ENCODE measurements at places on chromosomes 7 and 10. TPM values are rescaled to one million over a fixed set of nuclear protein-coding genes. Genes with fewer than 3 reads are reported as not detected.

DNA sequence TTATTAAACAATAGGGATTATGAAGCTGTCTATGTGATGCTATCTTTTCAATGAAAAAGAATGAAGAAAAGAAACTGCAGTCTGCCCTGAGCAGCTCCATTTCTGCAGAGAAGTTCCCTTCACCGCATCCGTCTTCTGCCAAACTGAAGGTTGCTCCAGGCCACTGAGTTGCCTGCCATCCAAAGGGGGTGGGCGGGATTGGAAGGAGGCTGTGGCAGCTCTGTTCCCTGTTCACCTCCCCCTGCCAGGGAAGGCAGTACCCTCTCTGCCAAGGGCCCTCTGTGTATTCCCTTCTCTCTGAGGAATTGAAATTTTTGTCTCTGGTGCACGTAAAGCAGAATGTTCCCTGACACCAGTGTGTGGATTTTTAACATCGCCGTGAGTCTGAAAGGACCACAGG is 243.1 kb upstream of the GHITM start:
- no peak for DNase-seq
- H3K36me3 ChIP-seq, result no peaks in the 10 kb centered on the region
- no peaks in the 10 kb centered on the region for H3K4me1 ChIP-seq
- no peak overlapping the region for H3K27ac ChIP-seq

- no peak overlapping the region for H3K4me3 ChIP-seq
- no peak overlapping the region for H3K27ac ChIP-seq
- H3K36me3 ChIP-seq, result no peaks in the 10 kb centered on the region
- no peaks in the 10 kb centered on the region for H3K4me1 ChIP-seq
Measured at GRCh38 chr7:143392875-143393266, 11.7 kb downstream of the ZYX start.

- H3K27me3 ChIP-seq, result no peaks in the 10 kb centered on the region
- no peaks in the 10 kb centered on the region for H3K36me3 ChIP-seq
- H3K4me1 ChIP-seq, result peaks cover 22% of the 10 kb centered on the region
- no peak overlapping the region for H3K4me3 ChIP-seq
- DNase-seq, result no peak
Measured at GRCh38 chr7:116966601-116967000, 13.3 kb downstream of the ST7 start.

- DNase-seq, result peak; percentile 79
- H3K36me3 ChIP-seq, result no peaks in the 10 kb centered on the region
- peaks cover 8% of the 10 kb centered on the region for H3K4me1 ChIP-seq
- H3K4me3 ChIP-seq, result peak within 1 kb of the TSS; percentile 43
- H3K27ac ChIP-seq, result no peak within 1 kb of the TSS
Measured at GRCh38 chr10:92689663-92690210, at the start of gene HHEX. HHEX (plus strand) TSS chr10:92689955; CDS start chr10:92689987, 32 bp downstream.

DNA sequence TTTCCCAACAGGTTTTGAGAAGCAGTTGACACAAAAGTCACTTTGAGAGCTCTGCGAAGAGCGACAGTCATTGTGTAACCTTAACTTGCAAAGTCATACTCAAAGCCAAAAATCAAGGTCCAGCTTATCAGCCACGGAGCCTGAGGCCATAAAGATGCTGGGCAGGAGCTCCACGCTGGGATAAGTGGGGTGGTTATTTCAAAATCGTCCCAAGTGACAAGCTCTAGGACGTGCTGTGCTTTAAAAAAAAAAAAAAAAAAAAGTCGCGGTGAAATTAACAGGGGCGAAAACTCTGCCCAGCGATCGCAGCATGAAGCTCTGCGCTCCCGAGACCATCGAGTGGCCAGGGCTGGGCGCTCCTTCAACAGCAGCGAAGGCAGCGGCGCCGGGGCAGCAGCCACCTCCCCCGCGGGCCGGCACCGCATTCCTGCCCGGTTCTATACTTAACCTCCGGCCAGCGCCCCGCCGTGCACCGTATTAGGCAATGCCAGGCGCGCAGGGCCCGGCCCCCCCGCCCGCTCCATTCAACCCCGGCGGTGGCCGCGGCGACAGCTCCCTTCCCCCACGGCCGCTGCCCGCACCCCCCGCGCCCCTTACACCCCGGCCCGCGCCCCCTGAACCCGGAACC is 657 bp downstream of the HACD1 start:
- H3K27me3 ChIP-seq, result peaks cover 19% of the 10 kb centered on the region
- H3K4me1 ChIP-seq, result peaks cover 3% of the 10 kb centered on the region
- H3K4me3 ChIP-seq, result peak overlapping the region; percentile 91
- DNase-seq, result peak; percentile 91
- no peaks in the 10 kb centered on the region for H3K36me3 ChIP-seq
- no peak overlapping the region for H3K27ac ChIP-seq

DNA sequence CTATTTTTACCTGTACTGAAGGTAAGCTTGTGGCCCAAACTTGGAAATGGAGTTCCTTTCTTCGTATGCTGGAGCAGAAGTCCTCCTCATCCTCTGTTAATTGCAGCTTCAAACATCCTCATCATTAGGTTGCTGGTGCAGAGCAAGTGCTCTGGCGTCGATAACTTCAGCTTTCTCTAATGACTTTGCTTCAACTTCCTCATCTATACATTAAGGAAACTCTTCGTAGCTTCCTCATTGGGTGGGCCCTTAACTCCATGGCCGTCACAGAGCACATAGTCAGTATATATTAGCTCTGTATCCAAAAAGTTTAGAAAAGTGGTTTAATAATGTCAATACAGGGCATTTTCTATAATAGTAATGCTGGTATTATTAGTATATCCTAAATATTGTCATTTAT is 447.7 kb downstream of the SUGCT start:
- no peak overlapping the region for H3K4me3 ChIP-seq
- no peaks in the 10 kb centered on the region for H3K36me3 ChIP-seq
- H3K4me1 ChIP-seq, result no peaks in the 10 kb centered on the region
- no peak overlapping the region for H3K27ac ChIP-seq
- H3K27me3 ChIP-seq, result no peaks in the 10 kb centered on the region

GRCh38 chr10:70132098-70133029 is at the start of gene AIFM2:
AIFM2 (minus strand) TSS chr10:70132825; CDS start chr10:70124084, 8,741 bp downstream.
- DNase-seq, result peak; percentile 85
- peak within 1 kb of the TSS; percentile 52 for H3K4me3 ChIP-seq
- no peaks in the 10 kb centered on the region for H3K4me1 ChIP-seq
- peaks cover 56% of the 10 kb centered on the region for H3K27me3 ChIP-seq

DNA sequence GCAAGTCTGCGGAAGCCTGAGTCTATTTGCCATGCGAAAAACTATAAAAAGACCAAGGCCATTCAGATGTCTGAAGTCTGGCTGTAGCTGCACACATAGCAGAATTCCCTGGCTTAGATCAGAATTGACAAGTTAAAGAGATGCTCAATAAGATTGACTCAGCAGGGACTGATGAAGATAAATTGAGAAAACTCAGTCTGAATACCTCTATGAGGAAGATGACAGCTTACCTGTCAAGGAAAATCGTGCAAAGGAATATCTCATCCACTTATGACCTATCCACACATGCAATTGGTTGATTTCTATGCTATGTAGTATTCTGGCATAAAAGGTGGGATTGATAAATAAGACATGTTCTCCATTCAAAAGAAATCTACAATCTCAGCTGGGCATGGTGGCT is 288.6 kb downstream of the BAMBI start:
- no peaks in the 10 kb centered on the region for H3K4me1 ChIP-seq
- H3K27ac ChIP-seq, result no peak overlapping the region
- no peaks in the 10 kb centered on the region for H3K36me3 ChIP-seq
- no peak for DNase-seq
- no peaks in the 10 kb centered on the region for H3K27me3 ChIP-seq

DNA sequence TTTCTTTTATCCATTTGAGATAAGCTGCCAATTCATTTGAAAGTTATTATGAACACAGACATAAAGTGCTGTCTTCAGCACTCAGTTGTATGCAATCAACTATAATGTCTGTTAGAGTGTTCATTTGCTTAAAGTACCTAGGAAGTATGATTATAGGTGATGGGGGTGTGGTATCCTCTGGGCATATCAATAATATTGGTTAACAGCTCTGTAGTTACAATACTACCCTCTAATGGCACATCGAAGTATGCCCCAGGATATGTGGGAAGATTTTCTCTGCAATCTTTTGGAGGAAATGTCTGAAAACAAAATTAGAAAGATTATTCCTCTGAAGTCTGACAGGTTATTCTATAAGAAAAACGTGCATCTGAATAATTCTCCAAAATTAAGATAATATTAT is 429.7 kb downstream of the ARL4A start:
- H3K27me3 ChIP-seq, result no peaks in the 10 kb centered on the region
- peaks cover 9% of the 10 kb centered on the region for H3K4me1 ChIP-seq

DNA sequence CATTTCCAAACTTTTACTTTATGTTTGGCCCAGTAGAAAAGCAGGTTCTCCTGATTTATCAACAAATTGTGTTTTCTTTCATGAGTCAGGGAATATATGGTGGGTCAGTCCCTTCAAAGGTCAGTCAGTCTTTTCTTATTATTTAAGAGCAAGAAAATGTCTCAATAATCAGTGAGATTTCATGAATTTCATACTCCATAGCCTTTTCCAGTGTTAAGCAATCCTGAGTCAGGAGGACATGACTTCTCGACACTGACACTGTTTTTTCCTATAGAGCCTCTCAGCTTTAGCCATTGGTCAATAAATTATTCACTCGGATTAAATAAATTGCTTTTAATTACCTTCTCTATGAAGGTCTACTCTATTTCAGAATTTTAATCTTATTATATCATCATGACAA is 334.5 kb downstream of the SORCS1 start:
- no peak overlapping the region for H3K27ac ChIP-seq
- H3K36me3 ChIP-seq, result no peaks in the 10 kb centered on the region
- no peak for DNase-seq
- H3K4me3 ChIP-seq, result no peak overlapping the region

DNA sequence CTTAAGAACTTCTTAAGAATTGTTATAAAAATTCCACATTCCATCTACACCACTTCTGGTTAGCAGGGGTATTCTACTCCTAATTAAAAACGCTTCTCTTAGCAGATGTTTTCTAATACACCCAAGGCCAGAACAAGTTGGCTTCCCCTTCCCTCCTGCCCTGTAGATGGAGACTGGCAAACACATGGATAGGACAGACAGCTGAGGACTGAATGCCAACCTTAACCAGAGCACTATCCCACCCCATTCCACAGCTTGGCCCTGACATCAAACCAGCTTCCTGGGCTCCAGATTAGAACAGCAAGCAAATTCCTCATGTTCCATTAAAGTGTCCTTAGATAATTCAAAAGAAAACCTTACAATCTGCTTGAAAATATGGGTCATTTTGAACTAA is 56.6 kb upstream of the IL6 start:
- H3K36me3 ChIP-seq, result no peaks in the 10 kb centered on the region
- H3K4me1 ChIP-seq, result no peaks in the 10 kb centered on the region
- H3K27ac ChIP-seq, result no peak overlapping the region
- DNase-seq, result no peak

DNA sequence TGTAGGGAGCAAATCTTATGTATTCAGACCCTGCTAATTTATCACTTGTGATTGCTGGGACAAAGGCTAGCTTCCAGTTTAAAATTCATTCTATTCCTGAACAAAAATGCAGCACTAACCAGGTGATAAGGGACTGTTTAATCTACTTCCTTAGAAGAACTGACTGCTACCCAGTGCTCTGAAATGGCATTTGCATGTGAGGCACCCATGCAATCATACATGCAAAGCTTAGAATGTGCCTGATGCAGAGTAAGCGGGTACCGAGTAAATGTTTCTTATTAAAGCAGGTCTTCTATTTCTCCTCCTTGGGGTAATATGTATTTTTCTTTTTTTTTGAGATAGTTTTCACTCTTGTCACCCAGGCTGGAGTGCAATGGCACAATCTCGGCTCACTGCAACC is 54.5 kb downstream of the NEURL1 start:
- H3K4me3 ChIP-seq, result no peak overlapping the region
- DNase-seq, result no peak
- no peaks in the 10 kb centered on the region for H3K27me3 ChIP-seq

DNA sequence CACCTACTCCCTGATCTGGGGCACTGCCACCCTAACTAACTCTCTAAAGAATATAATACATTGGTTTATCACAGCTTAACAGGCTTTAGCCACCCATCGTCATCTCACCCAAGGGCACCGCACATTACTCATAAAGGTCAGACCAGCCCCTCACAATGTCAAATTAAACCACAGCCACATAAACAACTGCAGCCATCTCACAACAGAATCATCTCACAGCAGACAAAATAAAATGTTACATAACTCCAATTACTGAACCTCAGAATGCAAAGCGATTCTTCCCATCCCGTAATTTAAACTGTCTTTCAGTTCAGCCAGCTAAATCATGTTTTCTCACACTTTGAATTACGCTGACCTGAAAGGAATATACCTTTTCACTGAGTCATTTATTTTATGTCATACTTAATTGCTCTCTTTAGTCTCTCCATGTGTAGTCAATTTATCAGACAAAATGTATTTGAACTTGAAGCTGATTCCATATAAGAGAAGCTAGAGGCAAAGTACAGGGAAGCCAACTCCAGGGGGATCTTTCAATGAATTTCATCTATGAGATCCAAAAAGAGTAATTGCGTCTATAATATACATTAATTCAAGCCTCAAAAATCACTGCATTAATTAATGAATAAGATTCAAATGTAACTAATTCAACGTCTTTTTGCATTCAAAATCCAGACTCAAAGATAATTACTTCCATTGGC is 96.9 kb upstream of the NEBL start:
- no peak overlapping the region for H3K27ac ChIP-seq
- DNase-seq, result no peak
- no peak overlapping the region for H3K4me3 ChIP-seq
- peaks cover 55% of the 10 kb centered on the region for H3K4me1 ChIP-seq
- H3K36me3 ChIP-seq, result no peaks in the 10 kb centered on the region

GRCh38 chr7:79036356-79036755 is 417.1 kb downstream of the MAGI2 start:
- no peak overlapping the region for H3K27ac ChIP-seq
- no peaks in the 10 kb centered on the region for H3K36me3 ChIP-seq
- DNase-seq, result no peak
- no peaks in the 10 kb centered on the region for H3K4me1 ChIP-seq
- H3K27me3 ChIP-seq, result no peaks in the 10 kb centered on the region

GRCh38 chr10:96576277-96576980 is 10.4 kb downstream of the TM9SF3 start:
- H3K4me1 ChIP-seq, result peaks cover 19% of the 10 kb centered on the region
- H3K27me3 ChIP-seq, result no peaks in the 10 kb centered on the region
- DNase-seq, result no peak
- no peak overlapping the region for H3K4me3 ChIP-seq
- H3K36me3 ChIP-seq, result peaks cover 11% of the 10 kb centered on the region

- no peaks in the 10 kb centered on the region for H3K36me3 ChIP-seq
- no peaks in the 10 kb centered on the region for H3K4me1 ChIP-seq
- DNase-seq, result peak; percentile 9
- no peak overlapping the region for H3K27ac ChIP-seq
- H3K4me3 ChIP-seq, result no peak overlapping the region
Measured at GRCh38 chr7:10475940-10476641, 497.6 kb upstream of the PHF14 start.

Gene ATRNL1
- total RNA-seq, result 6.9 TPM

Gene CTAGE6
- 0.07 TPM for total RNA-seq

Gene MRLN
- total RNA-seq, result not detected

Gene SYCE1
- total RNA-seq, result not detected

Gene HIP1
- total RNA-seq, result 46.2 TPM

Gene CALML3
- total RNA-seq, result not detected

Gene MRC1
- not detected for total RNA-seq

Data from neural progenitor cell (in vitro differentiated cells).